ENCODE measurements at places on chromosomes 2 and 18.

GRCh38 chr18:12774982-12775381 lies 72.1 kb downstream of the PSMG2 start:
- DNase-seq, result no peak

DNA sequence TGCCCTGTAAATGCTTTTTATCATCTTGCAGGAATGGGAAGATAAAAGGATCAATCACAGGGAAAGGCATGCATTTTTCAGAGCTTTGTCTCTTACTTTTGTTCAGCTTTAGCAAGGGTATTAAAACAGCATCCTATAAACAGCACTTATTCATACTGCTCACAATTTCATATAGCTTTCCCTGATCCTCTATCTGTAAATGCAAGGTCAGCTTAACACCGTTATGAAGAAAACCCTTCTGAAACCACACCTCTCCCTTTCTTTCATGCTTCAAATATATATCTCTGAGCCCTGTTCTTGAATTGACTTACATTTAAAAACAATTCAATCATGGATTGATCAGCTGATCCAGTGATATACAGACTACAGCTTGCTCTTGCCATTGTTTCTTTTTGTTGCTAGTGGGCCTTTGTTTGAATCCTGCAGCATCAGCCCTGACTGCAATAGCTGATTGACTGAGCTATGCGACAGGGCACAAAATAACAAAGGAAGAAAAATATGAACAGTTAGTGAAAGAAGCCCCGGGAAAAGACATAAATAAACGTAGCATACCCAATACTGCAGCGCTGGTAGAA lies 795.5 kb upstream of the CDH2 start:
- no peak for DNase-seq

DNA sequence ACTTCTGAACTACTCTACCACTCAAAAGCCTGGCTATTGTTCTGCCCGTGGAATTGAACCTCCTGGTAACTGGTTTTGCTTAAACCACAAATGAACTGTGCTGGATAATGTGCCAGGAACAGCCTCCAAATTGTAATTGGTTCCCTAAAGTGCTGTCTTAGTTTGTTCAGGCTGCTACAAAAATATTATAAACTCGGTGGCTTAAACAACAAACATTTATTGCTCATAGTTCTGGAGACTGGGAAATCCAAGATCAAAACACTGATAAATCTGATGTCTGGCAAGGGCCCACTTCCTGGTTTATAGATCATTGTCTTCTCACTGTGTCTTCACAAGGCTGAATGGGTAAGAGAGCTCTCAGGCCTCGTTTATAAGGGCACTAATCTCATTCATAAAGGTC lies 149.2 kb upstream of the NCKAP5 start:
- DNase-seq, result no peak

DNA sequence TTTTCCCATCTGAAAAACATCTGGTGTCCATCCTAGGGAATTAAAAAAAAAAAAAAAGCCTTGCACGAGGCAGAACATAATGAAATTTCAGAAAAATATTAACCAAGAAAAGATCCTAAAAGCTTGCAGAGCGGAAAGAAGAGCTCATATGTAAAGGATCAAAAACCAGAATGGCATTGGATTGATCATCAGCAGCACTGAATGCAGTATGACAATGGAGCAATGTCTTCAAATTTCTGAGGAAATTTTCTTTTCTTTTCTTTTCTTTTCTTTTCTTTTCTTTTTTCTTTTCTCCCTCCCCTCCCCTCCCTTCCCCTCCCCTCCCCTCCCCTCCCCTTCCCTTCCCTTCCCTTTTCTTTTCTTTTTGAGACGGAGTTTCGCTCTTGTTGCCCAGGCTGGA lies 21.3 kb upstream of the FAM117B start:
- DNase-seq, result no peak

GRCh38 chr2:120477198-120477597 lies 131.3 kb downstream of the INHBB start:
- no peak for DNase-seq

GRCh38 chr2:145729993-145730770 lies 1210.3 kb upstream of the ZEB2 start:
- DNase-seq, result no peak

- DNase-seq, result no peak
These were observed 1.6 kb upstream of the LPIN1 start for GRCh38 chr2:11744631-11745394.

GRCh38 chr2:42021464-42021863 lies 26.4 kb upstream of the PKDCC start:
- no peak for DNase-seq

- no peak for DNase-seq
These were observed 162.0 kb downstream of the RTP5 start for GRCh38 chr2:242031481-242032019.

DNA sequence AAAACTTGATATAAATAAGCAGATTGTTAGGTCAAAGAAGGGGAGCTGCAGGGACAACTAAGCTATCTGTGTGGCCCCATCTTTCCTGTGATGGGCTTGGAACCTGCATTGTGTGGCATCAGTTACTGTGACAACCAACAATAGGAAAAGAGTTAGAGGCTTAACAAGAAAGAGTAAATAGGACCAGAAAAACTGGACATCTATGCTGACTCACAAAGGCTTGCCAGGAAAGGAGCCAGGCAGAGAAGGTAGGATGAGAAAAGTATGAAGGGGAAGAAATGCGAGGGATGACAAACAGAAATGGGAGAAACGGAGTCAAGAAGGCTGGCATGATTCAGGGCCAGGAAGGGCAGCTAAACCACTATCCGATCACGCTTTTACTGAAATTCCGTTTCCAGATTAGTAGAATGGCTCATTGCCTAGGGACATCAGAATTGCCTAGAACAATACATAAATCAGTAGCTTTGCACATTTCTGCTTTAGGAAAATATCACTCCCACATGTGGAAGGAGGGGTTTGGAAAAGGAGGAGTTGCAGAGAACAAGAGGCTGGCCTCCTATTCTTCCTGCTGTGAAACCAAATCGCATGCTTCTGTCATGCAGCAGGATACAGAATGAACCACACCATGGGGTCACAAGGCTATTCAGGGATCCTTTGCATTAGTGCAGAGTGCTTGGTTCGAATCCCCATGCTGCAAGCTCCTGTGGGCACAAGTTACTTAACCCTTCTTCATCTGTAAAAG lies 7.3 kb downstream of the PLA2R1 start:
- no peak for DNase-seq

- DNase-seq, result no peak
These were observed 55.7 kb downstream of the LRRFIP1 start for GRCh38 chr2:237682856-237683670.

DNA sequence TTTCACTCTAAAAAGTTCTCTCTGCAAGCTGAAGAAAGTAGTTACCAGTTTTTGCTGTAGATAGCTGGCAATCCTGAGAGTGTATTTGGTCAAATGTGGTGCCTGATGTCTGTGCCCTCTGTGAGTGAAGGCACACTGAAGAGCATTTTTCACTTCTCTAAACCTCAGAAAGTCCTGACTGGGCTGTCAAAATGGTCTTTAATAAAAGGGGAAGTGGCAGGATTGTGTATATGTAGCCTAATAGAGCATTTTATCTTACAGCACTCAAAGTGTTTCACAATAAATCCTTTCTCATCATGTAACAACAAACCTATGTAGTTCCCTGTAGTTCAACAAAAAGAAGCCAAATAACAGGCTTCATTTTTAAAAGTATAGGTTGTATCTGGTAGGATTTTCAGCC lies 1552.3 kb upstream of the SLC39A10 start:
- DNase-seq, result no peak

DNA sequence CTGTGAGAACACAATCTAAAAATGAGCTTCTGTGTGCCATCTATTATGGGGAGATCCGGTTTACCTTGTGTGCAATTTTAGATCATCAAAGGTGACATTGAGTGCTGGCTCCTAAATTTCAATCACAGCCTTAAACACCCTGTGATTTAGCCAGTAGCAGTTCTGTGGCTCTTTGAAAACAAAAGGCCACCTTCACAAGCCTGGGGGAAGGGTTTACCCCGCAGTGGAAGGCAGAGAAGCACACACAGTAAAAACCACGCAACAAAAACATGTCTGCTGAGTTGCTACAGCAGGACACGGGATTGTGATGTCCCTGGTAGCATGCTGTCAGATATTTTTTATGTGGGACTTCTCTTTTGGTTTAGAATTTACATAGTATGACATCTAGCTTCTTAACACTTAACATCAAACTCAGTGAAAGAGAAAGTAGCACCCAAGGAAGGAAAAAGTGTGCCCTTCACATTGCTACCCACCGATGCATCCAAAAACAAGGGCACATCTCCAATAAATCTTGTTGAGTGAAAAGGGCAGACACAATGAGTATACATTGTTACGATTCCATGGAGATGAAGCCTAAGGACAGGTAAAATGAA lies 56.1 kb upstream of the RNF152 start:
- DNase-seq, result no peak

GRCh38 chr2:237217995-237218616 lies 132.4 kb downstream of the COPS8 start:
- DNase-seq, result no peak

DNA sequence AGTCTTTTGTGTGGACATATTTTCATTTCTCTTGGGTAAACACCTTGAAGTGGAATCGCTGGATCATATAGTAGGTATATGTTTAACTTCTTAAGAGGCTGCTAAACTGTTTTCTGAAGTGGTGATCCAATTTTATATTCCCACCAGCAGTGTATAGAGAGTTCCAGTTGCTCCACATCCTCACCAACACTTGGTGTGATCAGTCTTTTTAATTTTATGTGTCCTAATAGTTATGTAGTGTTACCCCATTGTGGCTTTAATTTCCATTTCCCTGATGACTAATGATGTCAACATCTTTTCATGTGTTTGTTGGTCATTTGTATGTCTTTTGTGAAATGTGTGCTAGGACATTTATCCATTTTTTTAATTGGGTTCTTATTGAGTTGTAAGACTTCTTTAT lies 56.9 kb downstream of the DGKD start:
- DNase-seq, result no peak

DNA sequence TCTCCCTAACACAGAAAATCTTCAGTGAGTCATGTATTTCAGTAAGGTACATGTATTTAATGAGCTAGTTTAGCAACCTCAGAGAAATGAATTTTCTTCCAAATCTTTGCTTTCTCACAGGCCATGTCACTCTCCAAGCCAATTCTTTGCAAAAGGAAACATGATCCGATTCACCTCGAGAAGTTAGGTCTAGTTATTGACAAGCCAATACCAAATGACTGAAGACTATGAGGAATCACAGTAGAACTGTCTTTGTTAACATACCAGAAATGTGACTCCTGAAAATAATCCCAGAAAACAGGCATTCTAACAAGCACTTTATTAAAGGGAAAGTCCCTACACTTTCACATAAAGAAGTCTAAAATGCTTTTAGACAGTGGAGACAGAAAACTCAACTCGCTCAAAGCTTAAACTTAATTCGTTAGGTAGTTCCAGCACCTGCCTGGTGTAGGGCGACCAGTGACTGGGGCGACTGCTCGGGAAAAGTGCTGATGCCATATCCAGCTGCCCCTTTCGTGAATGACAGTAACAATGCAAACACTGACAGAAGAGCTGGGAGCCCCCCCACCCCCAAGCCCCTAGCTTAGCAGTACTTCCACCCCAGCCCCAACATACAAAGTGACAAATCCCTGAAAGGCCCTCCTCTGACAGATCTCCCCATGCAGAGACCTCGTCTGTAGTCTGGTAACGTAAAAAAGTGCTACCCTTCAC lies 1.8 kb downstream of the MEMO1 start:
- DNase-seq, result no peak

- no peak for DNase-seq
These were observed 49.8 kb upstream of the OTX1 start for GRCh38 chr2:63000801-63001200.

Data from liver (tissue), 10 donors.